C1 segment of cervical spinal cord (tissue), 14 donors: ENCODE measurements at places on chromosomes 7 and 10.

- DNase-seq: no peak
Measured at GRCh38 chr10:4888236-4888635, 62.2 kb downstream of the AKR1E2 start.

DNA sequence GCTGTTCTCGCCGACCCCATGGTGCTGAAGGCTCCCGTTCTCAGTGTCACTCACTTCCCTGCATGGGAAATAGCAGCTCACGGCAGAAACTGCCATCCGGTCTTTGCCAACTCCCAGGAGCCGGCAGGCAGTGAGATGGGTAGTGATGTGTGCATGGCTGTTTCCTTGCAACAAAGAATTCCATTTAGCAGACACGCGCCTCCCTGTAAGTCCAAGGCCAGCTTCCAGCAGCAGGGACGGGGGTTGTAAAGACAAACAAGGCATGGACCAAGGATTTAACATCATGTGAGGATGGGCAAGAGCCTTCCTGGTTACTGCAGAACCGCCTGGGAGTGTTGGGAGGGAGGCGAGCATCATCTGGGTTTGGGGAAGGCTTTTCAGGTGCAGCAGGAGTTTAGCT is 273.1 kb downstream of the GLRX3 start:
- DNase-seq: no peak

DNA sequence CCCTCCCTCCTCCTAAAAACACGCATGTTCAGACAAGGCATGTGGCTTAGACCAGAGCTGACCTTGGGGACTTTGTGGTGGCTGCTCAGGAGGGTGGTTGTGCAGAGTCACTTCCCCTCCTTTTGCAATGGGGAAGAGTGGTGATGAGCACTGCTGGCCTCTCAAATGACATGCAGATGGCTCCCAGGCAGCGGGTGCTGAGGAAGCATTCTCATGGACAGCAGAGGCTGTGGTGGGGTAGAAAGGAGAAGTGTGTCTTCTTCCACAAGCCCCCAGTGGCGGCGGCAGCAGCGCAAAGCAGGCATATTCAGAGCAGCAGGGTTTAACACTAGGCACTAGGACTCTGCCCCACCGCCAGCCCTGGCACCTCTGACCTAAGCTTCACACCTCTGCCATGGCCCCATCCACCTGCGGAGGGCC is 105.9 kb upstream of the ANLN start:
- no peak for DNase-seq

DNA sequence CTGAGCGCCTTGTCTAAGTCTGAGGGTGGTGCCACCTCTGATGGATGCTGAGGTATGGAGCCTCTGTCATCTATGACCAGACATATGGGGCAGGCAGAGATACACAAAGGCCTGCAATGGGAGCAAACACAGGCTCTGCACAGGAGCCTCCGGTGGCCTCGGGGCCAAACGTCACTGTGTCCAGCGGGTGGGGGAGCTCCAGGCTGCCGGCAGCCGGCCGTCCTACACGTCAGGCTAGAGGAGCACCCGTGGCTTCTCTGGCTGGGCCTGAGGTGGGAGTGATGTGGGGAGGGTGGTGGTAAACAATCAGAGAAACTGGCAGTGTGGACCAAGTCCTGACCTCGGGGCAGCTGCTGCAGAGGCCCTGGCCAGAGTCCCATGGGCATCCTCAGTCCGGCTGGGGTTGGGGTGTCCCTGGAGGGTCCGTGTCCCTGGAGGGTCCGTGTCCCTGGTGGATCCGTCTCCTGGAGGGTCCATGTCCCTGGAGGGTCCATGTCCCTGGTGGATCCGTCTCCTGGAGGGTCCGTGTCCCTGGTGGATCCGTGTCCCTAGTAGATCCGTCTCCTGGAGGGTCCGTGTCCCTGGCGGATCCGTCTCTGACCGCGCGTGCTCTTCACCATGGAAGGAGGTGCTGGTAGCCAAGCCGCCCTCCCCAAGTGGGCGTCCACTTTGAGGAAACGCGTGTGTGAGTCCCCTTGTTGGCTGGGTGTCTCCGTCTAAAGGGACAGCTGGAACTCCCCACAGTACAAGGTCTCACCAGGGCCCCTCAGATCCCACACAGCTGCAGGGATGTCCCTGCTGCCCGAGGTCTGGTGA is 24.2 kb upstream of the FAM20C start:
- DNase-seq: no peak

GRCh38 chr10:111113961-111114757 is 37.3 kb downstream of the ADRA2A start:
- DNase-seq: no peak

GRCh38 chr10:120803972-120804371 is 47.2 kb upstream of the WDR11 start:
- no peak for DNase-seq

- DNase-seq: no peak
Measured at GRCh38 chr10:4431114-4431863, 394.7 kb upstream of the AKR1E2 start.

DNA sequence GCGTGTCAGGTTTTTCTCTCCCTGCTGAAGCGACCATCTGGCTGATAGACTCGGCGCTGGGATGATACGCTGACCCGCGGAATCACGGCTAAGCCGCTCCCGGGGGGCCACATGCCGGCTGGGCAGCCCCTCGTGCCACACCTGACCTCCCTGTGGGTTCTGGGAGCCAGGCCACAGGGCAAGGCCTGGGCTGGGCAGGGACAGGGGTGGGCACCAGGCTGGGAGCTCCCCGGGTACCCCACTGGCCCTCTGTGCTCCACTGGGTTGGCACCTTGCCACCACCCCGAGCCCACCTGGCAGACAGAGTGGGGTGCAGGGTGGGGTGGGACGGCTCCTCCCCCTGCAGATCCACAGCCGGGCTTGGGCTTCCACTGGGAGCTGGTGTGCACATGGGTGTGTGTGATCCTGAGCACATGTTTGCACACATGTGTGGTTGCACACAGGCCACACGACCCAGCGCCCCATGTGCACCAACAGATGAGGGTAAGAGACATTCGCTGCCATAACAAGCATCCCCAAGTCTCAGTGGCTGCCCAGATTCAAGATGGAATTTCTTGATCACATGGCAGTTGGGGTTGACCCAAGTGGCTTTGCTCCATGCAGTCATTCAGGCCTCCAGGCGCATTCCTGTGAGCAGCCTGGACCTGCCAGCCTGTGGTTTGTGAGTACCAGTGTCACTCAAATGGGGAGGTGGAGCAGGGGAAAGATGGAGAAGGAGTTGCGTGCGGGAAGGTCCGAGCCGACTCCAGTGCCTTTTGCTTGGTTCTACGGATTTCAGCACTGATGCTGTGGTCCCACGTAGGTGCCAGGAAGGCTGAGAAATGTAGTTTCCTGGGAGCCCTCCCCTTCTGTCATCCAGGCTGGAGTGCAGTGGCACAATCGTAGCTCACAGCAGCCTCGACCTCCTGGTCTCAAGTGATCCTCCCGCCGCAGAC is 79.7 kb downstream of the UNCX start:
- no peak for DNase-seq
